Suppressor macrophage (primary cell): ENCODE measurements at places on chromosomes 2 and 18.
A peak's percentile ranks its signal among the peaks of the same experiment; 100 is the strongest.

DNA sequence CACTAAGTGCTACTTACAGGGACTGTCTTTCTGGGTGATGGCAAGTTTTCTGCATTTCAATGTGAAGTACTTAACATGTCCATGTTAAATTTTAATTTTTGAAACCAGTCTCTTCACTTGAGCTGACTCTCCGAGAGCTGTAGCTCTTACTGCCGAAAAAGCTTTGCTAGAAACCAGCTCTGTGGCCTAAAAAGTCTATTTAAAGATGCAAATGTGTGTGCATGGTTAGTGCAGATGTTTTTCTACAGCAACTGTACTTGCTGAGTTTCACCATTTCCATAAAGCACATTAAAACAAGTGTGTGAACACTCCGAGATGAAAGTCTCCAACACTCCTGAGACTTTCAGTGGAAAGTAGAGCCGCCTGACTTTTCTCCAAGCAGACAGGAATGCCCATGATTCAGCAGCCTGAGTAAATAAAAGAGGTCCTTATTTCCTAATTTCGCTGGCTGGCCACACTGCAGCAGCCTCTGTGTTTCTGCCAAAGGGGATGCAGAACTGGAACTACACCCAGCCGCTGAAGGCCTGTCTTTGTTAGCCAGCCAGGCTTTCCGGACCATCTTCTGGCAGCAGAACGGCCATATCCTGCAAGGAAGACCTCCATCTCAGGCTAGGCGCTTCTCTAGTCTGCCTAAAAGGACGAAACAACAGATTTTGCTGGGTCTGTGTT, 121.2 kb downstream of the ZNF521 start:
- peak; percentile 62 for DNase-seq

- peak; percentile 26 for DNase-seq
These were observed 28.1 kb upstream of the THOC1 start for GRCh38 chr18:295756-296490.

- DNase-seq: peak; percentile 68
These were observed 89.8 kb downstream of the HS6ST1 start for GRCh38 chr2:128228894-128229293.

DNA sequence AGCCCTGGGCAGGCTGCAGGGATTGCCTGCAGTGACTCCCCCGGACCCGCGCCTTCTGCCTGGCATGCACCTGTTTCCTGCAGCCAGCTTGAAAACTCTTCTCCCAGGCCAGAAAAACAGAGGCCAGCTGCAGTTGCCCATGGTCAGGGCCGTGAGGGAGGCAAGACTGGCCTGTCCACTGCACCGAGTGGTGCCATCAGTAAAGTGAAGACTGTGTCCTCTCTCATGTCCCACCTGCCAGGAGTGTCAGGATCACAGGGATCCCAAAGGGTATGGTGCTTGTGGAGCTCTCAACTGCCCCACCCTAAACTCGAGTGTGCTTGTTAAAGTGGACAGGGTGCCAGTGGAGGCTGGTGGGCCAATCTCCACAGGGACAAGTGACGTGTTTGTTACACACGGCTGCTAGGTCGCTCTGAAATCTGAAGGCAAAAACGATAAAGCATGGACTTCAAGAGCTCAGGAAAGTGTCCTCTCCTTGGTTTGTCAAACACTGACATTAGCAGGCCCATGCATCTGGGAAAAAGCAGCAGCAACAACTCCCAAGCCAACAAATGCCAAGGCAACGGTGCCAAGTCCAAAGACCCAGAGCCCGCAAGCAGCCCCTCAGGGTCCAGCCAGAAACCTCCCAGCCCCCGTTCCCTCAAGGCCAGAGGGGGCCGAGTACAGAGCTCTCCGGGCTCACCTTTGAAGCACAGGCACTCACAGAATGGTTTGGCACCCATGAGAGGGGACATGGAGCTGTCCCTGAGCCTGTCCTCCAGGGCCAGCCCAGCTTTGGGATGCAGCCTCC, 213.2 kb downstream of the HDAC4 start:
- DNase-seq: no peak

GRCh38 chr2:66525606-66526005, 90.7 kb downstream of the MEIS1 start:
- no peak for DNase-seq

GRCh38 chr2:24877646-24878045, 42.4 kb downstream of the ADCY3 start:
- no peak for DNase-seq

- no peak for DNase-seq
These were observed 306.8 kb upstream of the SKOR2 start for GRCh38 chr18:47558110-47558750.

DNA sequence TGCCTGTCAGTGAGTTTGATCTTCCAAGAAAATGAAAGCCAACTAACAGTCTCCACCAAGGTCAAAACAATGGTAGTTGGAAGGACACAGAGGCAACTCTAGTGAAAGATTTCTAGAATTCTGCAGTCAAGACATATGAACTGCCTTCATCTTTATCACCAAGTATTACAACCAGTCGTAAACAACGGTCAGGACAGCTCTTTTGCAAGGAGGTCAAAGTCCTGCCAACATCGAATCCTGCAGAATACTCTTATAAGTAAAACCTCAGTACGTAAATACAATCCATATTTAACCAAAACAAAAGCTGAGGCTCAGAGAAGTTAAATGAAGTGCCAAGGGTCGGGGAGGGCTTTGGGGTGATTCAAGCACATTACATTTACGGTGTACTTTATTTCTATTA, 3.1 kb downstream of the FEZ2 start:
- DNase-seq: no peak

DNA sequence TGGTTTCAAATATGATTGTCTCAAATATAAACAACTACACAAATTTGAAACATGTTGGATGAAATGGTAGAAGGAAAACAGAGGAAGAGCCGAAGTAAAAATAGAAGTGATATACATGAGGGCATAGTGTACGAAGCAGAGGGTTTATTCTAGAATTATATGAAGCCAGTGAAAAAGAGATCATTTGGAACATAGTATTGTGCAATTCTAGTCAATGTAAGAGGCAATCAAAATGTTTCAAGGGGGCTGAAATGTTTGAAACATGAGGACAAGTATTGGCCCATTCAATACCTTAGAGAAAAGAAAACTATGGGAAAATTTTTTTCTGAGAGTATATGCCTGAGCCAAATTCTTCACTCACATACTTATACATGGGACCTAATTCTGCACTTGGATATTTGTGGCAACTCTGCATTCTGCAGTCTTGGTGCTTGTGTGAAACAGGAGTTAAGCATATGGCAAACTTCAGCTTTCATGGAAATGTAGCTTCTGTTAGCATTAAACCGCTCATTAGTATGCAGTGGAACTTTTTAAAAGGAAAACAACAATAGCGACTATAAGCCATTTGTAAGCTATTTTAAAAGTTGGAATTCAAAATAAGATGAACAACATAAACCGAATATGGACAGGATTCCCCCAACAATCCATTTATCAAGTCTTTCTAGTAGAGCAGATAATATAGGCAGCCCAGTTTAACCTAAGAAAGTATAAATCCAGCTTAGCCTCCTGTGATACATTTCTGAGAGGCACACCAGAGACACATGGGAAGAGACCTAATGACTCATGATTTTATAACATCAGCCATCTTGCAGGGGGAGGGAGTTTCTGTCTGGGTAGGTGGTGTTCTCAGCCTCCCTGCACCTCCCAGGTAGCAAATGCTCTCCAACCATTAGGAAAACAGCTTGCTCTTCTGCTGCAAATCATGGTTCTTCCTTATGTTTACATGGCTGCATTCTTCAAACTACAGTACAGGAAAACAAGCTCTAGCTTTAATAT, 197.8 kb downstream of the PAX3 start:
- no peak for DNase-seq

- no peak for DNase-seq
These were observed 90.7 kb downstream of the STK39 start for GRCh38 chr2:168156661-168157060.

DNA sequence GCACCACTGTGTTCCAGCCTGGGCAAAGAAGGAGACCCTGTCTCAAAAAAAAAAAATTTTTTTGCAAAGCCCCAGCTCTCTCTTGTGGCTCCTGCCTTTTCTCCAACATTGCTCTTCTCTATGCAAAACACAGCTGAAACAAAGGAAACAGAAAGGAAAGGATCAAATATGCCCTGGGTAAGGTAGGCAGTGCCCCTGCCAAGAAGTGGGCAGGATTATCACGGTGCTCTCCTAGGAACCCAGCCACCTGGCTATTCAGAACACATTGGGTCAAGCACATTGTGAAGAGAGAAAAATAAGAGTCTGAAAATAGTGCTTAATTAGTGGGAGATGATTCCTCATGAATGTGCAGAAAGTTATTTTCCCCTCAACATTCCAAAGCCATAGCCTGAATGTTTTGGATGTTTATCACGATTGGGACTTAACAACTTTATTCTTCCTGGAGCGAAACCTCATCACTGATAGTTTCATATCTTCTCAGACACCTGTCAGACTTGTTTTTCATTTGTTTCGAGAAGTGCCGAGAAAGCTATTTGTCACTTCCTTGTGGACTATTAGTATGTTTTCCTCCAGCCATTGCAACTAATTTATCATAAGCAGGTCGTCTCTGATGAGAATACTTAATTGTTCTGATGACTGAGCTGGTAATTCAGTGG, 42.7 kb upstream of the RPL31 start:
- DNase-seq: no peak

DNA sequence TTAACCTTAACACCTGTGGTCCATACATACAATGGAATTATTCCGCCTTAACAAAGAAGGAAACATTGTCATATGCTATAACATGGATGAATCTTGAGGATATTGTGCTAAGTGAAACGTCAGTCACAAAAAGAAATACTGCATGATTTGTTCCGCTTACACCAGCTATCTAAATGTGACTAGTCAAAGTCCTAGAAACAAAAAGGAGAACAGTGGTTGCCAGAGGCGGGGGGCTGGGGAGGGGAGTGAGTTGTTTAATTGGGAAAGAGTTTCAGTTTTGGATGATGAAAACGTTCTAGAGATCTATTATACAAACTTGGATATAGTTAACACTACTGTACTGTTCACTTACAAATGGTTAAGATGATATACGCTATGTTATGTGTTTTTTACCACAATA, 72.0 kb downstream of the SPRED2 start:
- DNase-seq: peak; percentile 58

DNA sequence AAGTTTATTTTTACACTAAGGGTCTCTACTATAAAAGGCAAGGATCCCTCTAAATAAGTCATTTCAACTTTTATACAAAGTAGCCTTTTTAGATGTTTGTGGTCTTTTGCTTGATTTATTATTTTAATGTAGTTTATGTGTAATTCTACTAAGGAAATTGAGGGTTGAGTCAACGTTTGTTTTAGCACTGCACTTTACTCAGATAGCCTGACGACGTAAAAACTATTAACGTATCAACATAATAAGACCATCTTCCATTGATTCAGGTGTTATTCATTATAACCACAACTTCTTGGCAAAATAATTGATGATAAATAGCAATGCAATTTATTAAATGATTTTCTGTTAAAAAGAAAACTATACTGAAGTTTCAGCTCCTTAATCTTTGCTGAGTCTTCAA, 1103.6 kb upstream of the ACVR2A start:
- no peak for DNase-seq
